ENCODE measurements at places on chromosomes 5 and 9.
A peak's percentile ranks its signal among the peaks of the same experiment; 100 is the strongest.

GRCh38 chr5:176192094-176192721 is 46.0 kb upstream of the SIMC1 start:
- no peak for DNase-seq

DNA sequence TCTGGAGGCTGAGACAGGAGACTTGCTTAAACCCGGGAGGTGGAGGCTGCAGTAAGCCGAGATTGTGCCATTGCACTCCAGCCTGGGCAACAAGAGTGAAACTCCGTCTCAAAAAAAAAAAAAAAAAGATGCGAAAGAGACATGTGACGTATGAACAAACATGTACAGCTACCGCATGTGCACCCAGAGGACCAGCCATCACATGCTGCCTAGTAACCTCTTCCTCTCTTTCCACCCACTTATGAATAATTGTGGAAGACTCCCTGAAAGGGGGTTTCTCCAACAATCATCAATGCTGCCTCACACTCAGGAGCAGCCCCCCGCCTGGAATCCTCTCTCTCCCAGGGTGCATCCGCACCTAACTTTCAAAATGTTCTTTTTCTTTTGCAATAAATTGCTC is 2.2 kb downstream of the SARDH start:
- peak; percentile 50 for DNase-seq

DNA sequence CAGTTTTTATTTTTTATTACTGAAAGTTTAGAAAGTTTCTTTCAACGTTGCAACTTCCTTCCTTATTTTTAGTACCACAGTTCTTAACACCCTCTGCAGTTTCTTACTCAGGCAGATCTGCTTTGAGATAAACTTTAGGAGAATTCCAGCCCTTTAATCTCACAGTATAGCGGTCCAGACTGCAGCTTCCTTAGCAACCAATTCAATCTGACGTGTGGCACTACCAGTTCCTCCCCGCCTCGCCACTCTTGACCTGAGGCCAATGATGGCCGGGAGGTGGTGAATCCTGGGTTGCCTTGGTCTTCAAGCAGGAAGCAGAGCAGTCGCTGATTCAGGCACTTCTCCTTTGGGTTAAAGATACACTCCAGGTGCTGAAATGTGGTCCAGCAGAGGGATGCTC is 334.3 kb upstream of the TRPC7 start:
- no peak for DNase-seq

- DNase-seq: no peak
Measured at GRCh38 chr9:74577956-74578355, 80.8 kb downstream of the RORB start.

DNA sequence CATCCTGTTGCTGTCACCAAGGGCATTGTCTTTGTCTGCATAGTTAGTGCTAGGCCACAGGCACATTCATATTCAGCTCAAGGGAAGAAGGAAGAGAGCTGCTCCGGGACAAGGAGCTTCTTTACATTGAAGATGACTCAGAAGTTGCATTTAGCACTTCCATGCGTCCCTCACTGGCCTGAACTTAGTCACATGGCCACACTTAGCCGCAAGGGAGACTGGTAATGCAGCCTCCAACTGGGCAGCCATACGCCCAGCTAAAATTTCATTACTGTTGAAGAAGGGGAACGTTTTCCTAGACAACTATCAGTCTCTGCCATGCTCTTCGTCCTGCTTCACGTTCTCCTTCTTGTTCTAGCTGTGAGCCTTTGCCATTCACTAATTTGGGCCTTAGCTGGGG is 20.0 kb downstream of the ACTL7B start:
- peak; percentile 53 for DNase-seq

DNA sequence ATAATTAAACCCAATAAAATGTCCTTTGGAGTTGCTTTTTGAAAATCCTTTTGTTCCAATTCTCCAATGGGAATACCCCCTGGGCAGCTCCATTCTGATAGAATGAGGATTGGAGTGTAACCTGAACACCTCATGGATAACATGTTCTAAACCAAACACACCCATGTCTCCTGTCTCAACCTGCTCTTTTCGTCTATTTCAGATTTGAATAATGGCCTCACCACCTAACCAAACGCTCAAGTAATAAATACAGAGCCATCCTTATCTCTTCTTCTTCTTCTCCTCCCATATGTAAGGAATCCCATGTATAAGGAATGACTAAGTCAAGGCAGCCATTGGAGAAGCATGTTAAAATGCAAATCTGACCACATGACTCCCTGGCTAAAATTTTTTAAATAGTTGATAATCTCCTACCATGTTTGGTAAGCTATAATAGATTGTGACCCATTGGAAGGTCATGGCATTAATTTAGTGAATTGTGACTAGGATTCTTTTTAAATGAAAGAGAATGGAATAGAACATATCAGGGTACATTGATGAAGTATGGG is 26.0 kb downstream of the ELL2 start:
- DNase-seq: no peak

DNA sequence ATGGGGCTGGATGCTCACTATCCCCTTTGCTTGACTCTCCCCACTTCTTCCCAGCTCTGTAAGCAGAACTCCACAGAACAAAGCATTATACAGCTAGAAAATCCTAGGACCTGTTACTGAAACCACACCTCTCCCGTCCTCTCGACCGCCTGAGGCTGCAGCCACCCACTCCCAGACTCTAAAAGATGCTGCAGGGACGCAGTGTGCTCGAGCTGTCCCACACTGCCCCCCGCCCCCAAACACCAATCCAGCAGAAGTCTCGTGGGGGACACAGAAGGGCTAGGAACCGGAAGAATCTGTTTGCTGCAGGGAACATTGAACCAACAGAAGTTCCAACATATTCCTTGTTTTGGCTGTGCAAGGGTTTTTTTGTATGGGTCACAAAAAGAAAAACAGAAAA is 7.6 kb downstream of the CAMK2A start:
- DNase-seq: no peak

DNA sequence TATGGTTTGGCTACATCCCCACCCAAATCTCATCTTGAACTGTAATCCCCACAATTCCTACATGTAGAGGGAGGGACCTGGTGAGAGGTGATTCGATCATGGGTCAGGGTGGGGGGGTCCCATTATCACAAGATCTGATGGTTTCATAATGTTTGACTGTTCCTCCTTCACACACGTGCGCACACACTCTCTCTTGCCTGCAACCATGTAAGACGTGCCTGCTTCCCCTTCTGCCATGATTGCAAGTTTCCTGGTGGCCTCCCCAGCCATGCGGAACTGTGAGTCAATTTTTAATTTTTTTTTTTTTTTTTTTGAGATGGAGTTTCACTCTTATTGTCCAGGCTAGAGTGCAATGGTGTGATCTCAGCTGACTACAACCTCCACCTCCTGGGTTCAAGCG is 27.0 kb downstream of the FAM169A start:
- DNase-seq: peak; percentile 18

- DNase-seq: no peak
Measured at GRCh38 chr9:133932633-133933032, 59.5 kb downstream of the VAV2 start.

GRCh38 chr5:159440235-159440634 is 109.9 kb upstream of the IL12B start:
- no peak for DNase-seq

DNA sequence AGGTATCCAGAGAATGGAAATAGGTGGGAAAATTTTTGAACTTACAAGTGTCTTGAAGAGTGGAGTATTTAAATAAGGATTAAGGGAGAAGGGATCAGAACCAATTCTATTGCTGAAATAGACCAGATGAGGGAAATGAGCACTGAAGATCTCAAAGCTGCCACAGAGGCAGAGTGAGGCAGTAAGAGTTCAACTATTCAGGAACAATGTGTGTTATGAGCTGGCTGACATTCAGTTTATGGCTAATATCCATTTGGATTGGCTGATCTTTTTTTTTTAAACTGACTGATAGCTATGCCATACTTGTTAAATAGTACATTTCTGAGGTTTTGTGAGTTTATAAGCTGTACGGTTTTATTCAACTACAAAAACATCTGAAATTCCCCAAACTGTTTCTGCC is 95.3 kb upstream of the GNA14 start:
- DNase-seq: no peak

DNA sequence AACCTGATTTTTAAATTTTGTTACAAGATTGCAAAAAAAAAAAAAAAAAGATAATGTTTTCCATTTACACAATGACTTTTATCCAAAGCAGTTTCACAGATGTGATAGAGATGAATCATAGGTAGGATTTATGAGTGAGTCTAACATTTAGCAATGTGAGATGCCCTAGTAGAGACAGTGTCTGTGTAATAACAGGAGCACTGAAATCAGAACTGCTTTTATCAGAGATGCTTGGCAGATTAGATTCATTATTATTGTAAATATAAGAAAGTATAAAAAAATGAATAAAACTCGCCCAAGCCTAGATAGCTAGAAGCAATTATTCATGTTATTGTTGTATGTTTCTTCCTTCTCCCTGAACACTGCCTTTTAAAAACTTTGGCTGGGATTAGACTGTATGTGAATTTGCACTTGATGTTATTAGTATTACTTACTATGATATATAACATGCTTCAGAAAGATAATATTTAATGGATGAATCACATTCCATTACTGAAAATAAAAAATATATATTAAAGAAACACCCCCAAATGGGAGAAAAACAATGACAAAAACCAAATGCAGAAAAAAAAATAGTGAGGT is 567.3 kb upstream of the KLF4 start:
- DNase-seq: peak; percentile 23

DNA sequence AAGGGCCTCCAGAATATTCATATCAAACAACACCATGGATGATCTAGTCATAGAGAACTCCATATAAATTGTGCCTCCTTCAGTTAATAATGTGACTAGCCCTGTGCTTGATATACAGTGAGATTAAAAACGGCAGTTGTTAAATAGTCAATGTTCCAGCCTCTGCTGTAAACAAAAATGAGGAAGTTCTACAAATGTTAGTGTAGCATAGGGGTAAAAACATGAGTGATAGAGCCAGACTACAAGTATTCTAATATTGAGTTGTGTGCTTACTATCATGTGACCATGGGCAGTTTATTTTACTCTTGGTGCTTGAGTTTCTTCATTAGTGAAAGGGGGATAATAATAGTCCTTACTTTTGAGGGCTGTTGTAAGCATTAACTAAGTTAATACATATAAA is 43.3 kb upstream of the SLCO6A1 start:
- DNase-seq: no peak

GRCh38 chr9:22863736-22864135 is 417.1 kb downstream of the DMRTA1 start:
- DNase-seq: no peak

GRCh38 chr9:128891321-128892220 is 9.6 kb downstream of the LRRC8A start:
- DNase-seq: no peak

DNA sequence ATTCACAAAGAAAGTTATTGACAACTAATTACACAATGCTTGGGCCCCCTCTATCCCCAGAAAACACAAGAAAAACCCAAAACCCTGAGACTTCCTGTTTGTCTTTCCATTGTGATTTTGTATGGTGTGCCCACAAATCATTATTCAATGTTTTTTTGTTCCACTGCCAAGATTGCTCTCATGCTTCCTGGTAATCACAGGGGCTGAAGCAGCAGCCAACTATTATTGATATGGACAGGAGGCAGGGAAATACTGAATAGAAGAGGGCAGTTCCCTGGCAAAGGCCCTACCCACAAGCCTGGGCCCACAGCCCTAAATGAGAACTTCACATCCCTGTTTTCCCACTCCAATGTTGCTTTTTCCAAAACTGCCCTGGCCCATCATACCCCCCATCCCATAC is 21.5 kb upstream of the RFK start:
- DNase-seq: no peak

- no peak for DNase-seq
Measured at GRCh38 chr5:84257061-84257460, 127.6 kb downstream of the EDIL3 start.

- DNase-seq: peak; percentile 68
Measured at GRCh38 chr5:157540707-157541446, 34.7 kb downstream of the ADAM19 start.

DNA sequence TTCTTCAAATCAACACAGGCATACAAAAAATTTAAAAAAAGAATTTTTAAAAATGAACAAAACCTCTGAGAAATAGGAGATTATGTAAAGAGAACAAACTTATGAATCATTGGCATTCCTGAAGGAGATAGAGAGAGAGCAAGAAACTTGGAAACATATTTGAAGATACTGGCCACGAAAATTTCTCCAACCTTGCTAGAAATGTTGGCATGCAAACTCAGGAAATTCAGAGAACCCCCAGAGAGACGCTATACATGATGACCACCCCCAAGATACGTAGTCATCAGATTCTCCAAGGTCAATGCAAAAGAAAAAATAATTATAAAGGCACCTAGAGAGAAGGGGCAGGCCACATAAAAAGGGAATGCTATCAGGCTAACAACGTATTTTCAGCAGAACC is 472.5 kb downstream of the MTRR start:
- no peak for DNase-seq

DNA sequence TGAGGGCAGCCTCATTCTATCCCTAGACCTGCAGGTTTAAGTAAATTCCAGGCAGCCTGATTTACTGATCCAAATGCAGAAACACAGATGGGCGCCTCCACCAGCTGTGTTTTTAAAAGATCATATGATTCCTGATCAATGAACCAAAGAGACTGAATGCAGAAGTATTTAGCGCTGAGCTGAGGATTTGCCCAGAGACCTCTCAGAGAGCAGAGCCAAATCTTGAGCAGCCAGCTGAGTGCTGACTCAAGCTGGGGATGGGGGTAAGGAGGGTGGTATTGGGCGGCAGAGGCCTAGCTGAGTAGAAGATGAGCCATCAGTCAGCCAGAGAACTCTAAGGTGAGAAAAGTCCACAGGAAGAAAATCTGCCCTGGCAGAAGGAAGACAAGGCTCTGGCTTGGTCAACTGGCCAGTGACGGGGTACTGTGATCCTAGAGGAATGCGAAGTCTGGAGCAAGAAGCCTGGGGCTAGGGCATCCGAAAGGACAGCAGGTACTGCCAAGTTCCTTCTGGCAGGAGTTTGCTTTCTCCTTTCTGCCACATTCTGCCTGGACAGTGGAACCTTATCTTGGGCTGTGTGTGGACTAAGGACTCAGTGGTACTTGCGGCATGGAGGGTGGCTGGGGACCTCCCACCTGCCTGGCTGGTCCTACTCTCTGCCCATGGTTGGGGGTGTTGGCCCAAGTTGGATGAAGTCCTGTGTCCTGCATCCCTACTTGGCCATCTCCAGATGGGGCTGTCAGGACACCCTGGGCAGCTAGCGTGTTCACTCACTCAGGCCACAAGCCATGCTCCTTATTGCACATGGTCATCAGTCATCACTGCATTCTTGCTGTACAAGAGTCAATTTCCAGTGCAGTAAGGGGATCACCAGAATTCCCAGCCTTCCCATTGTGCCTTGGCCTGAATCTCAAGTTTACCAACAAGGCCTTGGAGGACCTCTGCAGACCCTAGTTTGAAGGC is 34.5 kb upstream of the CDKN2AIPNL start:
- no peak for DNase-seq

Data from suppressor macrophage treated with lipopolysaccharide for 4 hours (primary cell).